Trophoblast cell (in vitro differentiated cells and primary cell): ENCODE measurements at places on chromosomes 16 and 17.
A peak's percentile ranks its signal among the peaks of the same experiment; 100 is the strongest.

GRCh38 chr17:265718-266117 lies 84.3 kb upstream of the DOC2B start:
- no peak for DNase-seq

- DNase-seq: no peak
Observed at GRCh38 chr17:40432864-40433528, 10.3 kb upstream of the IGFBP4 start.

GRCh38 chr17:38421171-38421841 lies 7.0 kb upstream of the ARHGAP23 start:
- DNase-seq: no peak

GRCh38 chr16:58488531-58488930 lies 11.4 kb upstream of the NDRG4 start:
- DNase-seq: no peak

DNA sequence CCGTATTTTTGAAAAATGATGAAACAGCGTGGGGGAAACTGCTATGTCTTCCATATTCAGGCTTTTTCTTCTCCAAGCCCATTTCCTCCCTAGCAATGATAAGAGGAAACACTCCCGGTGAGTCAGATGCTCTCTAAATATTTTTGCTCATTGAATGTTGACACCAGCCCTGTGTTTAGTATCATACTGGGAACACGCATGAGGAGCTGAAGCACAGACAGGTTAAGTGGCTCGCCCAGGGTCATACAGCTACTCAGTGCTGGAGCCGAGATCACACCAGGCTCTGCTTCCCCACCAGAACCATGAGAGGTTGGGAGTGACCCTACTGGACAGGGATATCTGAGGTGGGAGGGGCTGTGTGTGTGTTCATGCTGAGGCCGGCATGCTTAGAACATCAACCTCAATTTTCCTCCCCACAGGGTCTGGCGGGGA lies 37.8 kb upstream of the ADGRG1 start:
- DNase-seq: peak; percentile 71

DNA sequence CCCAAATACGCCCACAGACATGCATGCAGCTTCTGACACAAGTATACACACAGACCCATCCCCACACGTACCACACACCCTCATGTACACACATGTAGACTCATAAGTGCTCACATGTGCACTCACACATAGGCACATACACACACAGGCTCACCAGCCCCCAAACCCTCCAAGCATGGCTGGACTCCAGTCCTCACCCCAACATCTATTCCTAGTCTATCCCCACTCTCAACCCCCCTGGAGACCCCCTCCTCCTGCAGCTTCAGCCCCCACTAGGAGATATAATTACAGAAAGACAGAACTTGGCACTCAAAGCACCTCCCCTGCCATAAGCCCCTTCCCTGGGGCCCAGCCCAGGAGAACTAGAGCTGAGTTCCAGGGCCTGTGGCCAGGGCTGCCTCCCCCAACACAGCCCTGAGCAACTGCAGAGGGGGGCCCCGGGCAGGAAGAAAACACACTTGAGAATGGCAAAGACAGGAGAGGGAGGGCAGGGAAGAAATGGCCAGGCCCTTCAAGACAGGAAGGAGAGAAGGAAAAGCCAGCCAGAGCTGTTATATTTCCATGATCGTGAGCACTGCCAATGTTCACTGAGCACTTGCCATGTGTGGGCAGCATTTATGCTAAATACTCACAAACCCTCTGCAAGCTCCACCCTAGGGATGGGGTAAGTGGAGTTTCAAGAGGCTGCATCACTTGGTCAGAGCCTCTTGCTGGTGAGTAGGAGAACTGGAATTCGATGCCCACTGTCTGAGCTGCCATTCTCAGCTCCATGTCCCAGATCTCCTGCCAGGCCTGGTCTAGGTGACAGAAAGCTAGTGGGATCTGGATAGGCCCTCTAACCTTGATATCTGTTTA lies 224.5 kb downstream of the ZNF423 start:
- DNase-seq: no peak

GRCh38 chr17:33116021-33116551 lies 124.4 kb downstream of the SPACA3 start:
- DNase-seq: no peak

- no peak for DNase-seq
Observed at GRCh38 chr16:85395913-85396878, 216.9 kb upstream of the GSE1 start.

GRCh38 chr17:69176457-69176795 lies 34.7 kb upstream of the ABCA6 start:
- DNase-seq: no peak

DNA sequence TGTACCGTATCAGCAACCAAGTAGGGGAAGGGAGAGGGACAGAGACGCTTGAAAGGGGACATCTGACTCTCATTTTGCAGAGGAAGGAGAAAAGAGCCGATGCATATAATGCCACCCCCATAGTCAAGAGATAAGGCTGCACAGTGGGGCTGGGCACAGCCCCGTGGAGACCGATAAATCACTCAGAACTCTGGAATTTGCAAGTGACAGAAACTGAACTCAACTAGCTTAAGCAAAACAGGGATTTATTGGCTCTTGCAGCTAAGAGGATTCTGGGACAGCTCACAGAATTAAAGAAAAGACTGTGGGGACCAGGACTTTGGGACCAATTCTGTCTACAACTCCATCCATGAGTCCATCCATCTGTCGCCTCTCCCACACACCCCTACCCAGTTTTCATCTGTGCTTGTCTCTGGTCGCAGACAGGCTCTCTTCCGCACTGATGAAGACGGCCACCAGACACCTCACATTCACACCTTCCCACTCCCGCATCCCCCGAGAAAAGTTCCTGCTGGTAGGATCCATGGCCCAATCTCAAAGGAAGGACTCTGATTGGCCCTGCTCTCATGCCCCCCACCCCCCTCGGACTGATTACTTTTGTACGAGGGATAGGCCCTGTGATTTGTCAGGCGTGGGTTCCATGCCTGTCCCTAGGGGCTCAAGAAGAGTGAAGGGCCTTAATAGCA lies 105.9 kb upstream of the RPL38 start:
- no peak for DNase-seq

DNA sequence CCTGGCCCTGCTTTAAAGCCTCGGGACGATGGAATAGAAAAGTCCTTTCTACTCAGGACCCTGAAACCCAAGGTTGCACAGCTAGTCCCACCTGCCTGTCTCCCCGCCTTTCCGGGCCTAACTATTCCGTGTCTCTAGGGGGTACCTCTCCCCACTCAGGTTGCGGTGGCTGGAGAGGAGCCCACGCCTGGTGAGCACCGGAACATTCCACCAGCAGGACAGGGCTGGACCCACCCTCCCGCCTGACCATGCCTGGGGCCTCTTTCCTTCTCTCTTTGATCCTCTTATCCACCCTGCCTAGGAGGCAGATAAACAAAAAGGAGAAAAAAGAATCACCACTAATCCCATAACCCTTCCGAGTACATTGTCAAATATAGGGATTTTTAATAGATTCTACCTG lies 10.9 kb downstream of the LLGL2 start:
- no peak for DNase-seq

DNA sequence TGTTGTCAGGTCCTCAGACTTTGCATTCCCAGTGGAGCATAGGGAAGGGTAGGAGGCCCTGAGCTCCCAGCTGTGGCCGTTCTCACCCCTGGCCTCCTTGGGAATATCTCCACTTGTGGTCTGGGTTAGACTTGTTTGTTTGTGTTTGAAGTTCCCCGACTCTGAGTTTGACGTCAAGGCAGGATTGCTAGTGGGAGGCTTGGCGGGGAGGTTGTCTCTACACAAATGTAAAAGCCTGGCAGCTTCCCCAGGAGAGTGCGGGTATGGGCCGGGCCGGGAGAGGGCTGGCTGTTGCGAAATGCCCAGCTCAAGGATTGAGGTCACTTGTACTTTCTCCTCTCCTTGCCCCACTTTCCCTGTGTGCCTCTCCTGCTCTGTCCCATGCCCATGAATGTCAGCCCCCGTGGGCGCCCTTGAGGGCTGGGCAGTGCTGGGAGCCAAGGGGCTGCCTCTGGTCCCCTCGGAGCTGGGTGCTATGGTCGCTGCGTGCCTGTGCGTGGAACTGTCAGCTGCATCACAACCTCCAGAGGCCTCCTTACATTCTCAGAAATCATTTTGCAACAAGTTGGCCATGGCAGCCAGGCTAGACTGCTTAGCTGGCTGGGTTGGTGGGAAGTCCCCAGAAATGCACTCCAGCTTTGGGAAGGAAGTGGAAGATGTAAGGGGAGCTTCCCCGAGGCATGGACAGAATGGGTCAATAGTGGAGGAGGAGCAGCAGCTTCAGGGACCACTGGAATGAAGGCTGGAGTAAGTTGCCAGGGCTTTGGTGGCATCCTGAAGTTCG lies 84.3 kb downstream of the KSR1 start:
- peak; percentile 94 for DNase-seq

DNA sequence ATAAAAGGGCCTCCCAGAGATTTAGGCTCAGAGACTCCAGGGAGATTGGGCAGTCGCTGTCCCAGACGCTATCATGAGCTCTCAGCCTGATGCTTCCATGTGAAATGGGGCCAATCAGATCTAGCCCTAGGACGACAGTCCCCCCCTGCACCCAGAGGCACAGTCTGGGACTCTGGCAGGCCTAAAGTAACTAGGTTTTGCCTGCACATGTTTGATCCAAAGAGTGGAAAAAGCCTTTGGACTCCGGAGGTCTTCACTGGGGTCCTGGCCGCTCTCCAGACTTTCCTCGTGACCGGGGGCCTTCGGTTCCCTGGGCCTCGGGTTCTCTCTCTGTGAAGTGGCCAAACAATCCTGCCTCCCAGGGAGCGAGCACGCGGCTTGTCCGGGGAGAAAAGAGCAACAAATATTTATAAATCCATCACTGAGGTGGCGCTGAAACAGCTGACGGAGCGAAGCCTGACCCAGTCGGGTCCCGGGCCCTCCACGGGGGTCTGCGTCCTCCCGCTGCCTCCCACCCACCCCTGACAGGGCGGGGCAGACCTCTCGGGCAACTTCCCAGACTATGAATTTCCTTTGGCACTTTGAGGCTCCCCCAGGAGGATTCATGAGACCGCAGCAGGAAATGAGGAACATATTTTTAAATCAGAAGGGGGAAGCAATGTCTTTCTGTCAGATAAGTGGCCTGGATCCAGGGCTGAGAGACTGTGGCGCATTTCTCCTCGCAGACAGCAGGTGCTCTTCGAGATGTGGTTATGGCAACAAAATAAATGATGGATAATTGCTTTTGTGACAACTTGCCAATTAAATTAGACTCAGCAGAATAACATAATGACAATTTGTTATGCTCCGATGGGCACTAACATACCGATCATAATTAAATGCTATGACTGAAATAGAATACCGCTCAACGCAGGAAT lies 38.9 kb downstream of the MRPS23 start:
- no peak for DNase-seq

GRCh38 chr17:9890124-9890523 lies 14.9 kb downstream of the RCVRN start:
- peak; percentile 36 for DNase-seq

DNA sequence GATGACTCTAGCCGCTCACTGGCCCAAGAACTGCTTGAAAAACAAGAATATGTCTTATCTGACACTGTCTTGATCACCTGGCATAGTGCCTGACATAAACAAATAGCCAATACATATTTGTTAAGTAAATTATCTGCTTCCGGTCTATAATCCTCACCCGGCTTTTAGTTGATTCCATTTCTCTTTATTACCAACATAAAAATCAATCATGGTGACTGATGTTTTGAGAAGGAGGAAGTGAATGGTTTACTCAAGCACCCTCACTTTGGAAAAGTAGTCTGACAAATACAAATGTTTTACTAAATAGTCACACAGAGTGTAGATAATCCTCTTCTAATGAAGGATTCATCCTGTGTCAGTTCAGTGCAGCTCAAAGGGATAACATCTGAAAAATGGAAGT lies 47.0 kb downstream of the SKAP1 start:
- no peak for DNase-seq
